ENCODE measurements at places on chromosomes 11 and 22.
A peak's percentile ranks its signal among the peaks of the same experiment; 100 is the strongest.

DNA sequence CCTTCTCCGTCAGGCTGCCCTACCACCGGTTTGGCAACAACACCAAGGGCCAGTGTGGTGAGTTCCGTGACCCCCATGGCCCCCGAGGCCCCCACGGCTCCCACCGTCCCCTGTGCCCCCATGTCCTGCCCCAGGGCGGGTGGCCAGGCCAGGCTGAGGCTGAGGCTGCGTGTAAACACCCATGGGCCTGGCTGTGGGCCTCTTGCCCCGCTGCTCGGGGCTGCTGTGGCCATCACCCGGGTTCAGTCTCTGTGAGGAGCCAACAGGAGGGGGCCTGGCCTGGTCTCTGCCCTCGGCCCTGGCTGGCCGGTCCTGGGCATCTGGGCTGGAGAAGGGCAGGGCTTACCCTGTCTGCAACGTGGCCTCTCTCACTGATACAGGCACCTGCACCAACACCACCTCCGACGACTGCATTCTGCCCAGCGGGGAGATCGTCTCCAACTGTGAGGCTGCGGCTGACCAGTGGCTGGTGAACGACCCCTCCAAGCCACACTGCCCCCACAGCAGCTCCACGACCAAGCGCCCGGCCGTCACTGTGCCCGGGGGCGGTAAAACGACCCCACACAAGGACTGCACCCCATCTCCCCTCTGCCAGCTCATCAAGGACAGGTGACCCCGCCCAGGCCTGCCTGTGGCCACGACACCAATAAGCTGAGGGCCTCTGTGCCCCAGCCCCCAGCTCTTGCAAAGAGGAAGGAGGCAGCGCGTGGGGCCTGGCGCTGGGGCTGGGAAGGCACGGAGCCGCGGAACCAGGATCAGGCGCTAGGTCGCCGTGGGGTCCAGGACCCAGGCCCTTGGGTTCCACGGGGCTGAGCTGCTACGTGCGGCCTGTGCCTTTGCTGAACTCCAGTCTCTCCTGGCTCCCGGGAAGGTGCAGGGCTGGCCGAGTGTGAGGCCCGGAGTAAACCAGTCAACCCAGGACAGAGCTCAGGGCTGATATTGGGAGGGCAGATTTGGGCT lies 29.0 kb downstream of the MUC2 start:
- no peak for DNase-seq

GRCh38 chr11:19648321-19648720 lies 64.3 kb upstream of the NAV2 start:
- DNase-seq: no peak

- DNase-seq: no peak
Measured at GRCh38 chr22:35361001-35361558, 19.8 kb upstream of the HMOX1 start.

GRCh38 chr11:11505190-11505589 lies 116.6 kb downstream of the GALNT18 start:
- DNase-seq: no peak

DNA sequence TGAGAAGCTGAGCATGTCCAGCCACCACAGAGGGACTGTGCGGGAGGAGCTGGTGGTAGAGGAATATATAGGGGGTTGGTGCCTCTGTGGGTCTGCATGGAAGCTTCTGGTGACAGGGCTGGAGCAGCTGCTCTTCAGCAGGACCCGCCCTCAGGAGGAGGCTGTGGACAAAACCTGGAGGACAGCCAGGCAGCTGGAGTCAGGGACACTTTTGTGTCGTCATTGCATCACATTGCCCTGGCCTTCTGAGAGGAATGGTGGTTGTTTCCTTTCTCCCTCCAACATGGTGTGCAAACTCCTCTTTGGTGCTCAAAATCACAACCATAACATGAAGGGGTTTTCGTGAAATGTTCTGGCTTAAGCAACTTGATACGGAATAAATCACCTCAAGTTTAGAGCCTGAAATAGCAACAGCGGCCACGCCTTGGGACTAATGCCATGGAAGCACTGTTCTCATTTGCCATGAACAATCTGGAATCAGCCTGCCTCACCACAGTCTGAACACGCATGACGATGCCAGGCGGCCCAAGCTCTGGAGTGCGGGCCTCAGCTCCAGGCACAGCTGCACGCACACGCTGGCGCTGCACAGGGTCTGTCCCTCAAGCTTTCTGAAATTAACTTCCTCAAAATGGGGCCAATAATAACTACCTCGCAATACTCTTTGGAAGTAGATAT lies 17.1 kb upstream of the CSRP3 start:
- DNase-seq: no peak

DNA sequence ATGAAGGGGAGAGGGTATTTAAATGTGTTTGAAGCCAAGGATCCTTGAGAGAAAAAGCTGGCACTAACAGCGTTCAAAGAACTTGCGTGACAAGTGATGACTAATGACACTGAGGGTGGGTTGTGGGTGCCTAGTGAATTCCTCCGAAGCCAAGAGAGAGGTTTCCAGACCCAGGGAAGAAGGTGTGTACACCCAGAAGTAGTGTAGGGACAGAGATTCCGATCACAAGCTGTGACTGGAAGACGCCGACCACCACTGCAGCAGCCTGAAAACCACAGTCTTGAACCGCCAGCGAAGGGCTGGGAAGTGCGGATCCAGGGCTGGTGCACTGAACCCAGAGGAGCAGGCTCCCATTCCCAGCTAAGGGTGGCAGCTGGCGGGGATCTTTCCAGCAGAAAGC lies 9.5 kb downstream of the PPARA start:
- DNase-seq: no peak

DNA sequence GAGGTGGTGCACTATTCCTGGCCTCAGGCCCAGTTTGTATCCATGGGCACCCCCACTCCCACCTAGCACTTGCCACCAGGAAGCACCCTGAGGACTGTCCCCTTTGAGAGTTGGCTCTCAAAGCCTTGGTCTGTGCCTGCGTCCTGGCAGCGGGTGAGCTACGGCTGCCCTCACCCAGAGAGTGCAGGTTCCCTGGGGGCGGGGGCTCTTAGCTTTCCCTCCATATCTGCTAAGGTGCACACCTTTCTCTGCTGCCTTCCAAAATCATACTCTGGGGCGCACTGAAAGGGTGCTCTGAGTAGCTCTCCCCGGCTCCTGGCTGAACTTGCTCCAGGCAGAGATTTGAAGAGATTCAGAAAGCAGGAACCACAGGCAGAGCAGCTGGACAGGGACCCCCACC lies 7.1 kb downstream of the KCNQ1 start:
- DNase-seq: no peak

GRCh38 chr11:29029452-29029851 lies 921.3 kb downstream of the METTL15 start:
- no peak for DNase-seq

GRCh38 chr11:76148941-76149613 lies 57.2 kb downstream of the WNT11 start:
- DNase-seq: no peak

DNA sequence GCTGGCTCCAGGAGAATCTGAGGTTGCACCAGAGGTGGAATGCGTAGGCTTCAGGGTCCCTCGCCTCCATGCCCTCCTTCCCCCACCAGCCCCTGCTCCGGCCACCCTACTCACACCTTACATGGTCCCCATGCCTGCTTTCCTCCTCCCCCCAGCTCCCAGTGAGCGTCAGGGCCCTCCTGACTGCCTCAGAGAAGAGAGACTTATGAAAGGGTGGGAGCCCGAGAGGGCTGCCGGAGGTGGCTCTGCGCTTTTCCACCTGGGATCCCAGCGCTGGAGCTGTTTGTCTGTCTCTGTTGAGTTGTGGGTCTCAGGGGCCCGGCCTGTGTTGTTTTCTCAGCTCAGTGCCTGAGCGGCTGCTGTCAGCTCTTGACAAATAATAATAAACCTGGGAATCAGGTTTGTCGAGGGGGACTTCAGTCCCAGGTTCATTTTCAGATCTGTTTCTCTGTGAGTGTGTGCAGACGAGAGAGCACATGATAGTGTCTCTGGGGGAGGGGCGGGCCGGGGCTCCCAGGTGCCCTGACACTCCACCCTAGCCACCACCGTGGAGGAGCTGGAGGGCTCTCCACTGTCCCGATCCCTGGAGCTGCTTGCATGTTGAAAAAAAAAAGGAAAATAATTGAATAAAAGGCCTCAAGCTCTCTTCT lies 153.7 kb downstream of the FEZ1 start:
- no peak for DNase-seq

DNA sequence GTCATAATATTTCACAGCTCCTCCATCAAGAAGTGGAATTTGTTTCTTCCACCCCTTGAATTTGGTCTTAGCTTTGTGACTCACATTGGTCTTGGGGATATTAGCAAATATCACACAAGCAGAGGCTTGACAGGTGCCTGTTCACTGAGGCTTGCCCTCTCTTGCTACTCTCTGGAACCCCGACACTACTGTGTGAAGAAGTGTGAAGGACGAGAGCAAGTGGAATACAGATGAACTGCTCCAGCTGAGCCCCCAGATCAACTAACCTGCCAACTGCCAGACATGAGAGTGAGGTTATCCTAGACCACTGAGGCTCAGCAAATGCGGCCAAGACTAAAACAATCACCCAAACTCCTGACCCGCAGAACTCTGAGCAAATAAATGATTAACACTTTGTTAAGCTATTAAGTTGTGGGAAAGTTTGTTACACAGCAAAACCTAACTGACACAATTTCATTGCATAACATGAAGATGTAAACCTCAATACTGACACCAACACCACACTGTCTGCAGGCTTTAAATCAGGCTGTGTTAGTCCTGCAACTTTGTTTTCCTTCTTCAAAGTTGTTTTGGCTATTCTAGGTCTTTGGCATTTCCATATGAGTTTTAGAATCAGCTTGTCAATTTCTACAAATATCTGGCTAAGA lies 142.5 kb downstream of the APOL5 start:
- DNase-seq: no peak

- DNase-seq: peak; percentile 11
Measured at GRCh38 chr11:133134314-133135173, 397.8 kb downstream of the OPCML start.

GRCh38 chr22:37186228-37186996 lies 1.6 kb downstream of the C1QTNF6 start:
- no peak for DNase-seq

GRCh38 chr11:9230296-9230695 lies 34.9 kb downstream of the DENND5A start:
- DNase-seq: no peak

DNA sequence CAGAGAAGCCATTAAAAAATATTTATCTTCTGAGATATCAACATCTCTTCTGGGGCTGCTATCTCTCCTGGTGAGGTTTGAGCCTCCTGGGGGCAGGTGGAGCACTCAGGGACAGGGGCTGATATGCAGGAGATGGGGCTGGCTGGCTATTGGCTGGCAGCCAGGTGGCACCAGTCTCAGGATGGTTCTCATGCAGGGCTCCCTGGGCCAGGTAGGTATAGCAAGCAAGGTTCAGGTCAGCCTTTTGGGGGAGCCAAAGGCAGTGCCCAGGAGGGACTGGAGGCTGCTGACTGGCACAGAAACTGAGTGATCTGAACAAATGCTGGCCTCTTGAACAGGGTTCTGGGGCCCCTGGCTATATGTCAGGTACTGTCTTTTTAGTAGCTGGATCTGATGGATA lies 29.7 kb upstream of the EMSY start:
- DNase-seq: no peak

- no peak for DNase-seq
Measured at GRCh38 chr22:40627612-40628011, 8.9 kb downstream of the MRTFA start.

DNA sequence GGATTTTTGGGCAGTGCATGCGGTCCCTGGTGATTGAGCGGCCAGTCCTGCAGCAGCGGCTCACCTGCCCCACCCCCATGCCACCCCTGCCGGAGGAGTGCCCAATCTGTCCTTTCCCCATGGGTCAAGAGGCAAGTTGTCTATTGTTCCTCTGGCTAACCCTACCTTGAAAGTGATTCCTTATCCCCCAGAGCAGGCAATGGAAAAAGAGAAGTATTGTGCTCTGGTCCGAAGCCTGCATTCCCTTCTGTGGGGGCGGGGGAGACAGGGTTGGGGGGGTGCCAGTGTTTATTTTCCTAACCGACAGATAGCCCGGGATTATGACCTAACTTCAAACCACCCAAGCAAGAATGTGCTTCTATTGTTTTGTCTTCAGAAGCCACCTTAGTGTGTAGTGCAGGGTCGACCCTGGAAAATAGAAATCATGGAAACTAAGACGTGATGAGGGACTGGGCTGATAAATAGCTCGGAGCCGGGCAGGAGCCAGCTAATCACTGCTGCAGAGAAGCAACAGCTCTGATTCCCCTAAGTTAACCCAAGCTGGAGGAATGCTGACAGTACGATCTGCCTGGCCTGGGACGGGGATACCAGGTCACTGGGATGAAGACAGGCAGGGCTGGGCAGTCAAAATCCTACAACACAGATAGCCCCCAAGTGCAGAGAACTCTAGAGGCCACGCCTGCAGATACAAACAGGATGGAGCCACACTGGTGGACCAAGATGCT lies 38.7 kb upstream of the ATXN10 start:
- DNase-seq: no peak

DNA sequence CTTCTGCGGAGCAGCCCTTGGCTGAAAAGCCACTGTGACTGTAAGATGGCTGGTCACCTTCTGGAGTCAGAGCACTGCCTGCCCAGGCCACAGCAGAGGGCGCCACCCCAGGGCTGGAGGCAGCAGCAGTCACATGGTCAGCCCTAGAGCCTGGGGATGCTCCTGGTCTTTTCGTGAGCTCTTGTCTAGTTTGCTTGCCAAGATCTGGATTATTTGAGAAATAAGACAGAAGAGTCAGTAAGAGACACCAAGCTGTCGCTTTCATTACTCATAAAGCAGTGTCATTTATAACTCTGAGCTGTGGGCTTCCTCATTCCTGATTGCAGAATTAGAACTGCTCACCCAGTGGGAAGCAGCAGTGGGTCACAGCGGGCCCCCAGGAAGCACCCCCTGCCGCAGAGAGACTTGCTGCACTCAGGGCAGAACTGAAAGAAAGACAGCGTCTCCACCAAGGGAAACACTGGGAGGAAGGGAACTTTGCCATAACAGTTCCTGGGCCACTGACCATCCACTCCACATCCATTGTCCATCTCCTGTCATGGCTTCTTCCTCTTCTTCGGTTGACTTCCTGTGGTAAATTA lies 56.7 kb downstream of the PPP6R2 start:
- DNase-seq: no peak

GRCh38 chr11:98536023-98536422 lies 484.7 kb upstream of the CNTN5 start:
- no peak for DNase-seq

DNA sequence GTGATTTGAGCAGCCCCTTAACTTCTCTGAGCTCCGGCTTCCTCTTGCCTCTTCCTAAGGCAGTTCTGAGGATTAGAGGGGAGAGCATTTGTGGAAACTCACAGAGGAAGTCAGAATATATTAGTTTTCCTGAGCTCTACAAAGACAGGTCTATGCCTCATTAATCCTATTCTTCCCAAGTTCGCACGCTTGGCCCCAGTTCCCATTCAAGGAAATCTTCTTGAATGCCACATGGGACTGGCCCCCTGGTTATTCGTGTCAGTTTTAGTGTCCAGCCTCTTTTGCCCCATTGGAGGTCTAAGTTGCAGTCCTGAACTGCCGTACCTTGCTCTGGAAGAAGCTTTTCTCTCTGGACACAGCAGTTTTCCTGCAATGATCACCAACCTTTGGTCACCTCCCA lies 37.6 kb upstream of the ALX4 start:
- DNase-seq: no peak

- DNase-seq: no peak
Measured at GRCh38 chr22:32475468-32476010, 928 bp downstream of the FBXO7 start.

GRCh38 chr11:68221406-68221805 lies 8.3 kb upstream of the KMT5B start:
- no peak for DNase-seq

- DNase-seq: no peak
Measured at GRCh38 chr11:59479906-59480305, 6.8 kb downstream of the OR4D10 start.
